Cerebellar cortex (tissue), 1 donor: ENCODE measurements at places on chromosomes 7 and 10.

DNA sequence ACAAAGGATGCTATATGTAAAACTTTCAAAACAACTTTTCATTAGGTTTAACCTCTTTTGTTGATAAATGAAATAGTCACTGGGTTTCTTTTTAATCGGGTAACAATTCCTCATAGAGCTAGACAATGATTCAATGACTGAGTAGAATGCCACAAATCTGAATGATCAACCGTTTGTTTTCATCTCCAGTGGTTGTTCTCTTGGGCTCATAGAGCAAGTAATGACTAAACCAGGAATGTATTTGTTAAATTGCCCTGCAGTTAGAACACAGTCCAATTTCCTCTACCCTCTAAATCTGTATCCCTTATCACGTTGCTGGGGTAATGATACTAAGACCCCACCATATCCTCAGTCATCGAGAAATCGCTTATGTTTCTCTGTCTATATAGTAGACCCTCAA is 40.0 kb downstream of the CNNM1 start:
- no peak for DNase-seq

- DNase-seq = no peak
Measured at GRCh38 chr10:90047243-90047729, 345.9 kb downstream of the KIF20B start.

DNA sequence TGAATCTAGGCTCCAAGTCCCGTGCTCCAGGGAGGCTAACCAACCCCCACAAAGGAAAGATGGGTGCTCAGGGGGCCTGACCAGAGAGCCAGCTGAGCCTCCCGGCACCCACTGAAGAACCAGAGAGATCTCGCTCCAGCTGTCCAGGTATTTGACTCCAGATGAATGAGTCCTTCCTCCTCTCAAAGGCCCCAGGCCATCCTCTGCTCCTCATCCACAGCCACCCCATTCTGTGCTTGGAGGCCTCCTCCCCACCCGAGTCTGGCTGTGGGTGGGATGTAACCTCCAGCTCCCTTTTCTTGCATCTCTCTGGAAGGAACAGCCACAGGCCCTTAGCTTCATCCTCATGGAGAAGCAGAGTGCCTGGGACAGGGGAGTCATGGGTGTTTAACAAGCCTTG is 44.6 kb downstream of the VSTM4 start:
- DNase-seq = no peak

GRCh38 chr10:119667562-119668328 is 16.6 kb downstream of the BAG3 start:
- peak; percentile 28 for DNase-seq

DNA sequence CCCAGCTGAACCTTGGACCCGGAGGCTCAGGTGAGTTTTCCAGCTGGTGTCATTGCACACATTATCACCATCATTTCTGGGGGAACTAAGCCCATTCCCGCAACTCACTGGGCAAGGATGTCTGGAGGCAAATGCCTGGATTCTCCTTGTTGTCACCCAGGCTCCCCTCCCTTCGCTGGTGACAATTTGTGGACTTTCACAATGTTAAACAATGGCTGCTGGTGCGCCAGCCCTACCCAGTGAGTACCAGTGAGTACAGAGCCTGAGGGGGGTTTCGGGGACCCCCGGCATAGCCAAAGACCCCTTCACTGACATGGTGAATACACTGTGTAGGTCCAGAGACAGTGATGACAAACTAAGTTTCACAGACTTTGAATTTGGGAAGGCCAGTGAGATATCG is 189.2 kb downstream of the ADARB2 start:
- DNase-seq = no peak
